ENCODE measurements at places on chromosomes 5 and 9.
A peak's percentile ranks its signal among the peaks of the same experiment; 100 is the strongest.

GRCh38 chr5:154117050-154117449 lies 73.5 kb upstream of the GALNT10 start:
- no peak for DNase-seq
- no peak overlapping the region for H3K4me3 ChIP-seq
- peaks cover 7% of the 10 kb centered on the region for H3K27me3 ChIP-seq
- H3K27ac ChIP-seq: no peak overlapping the region
- H3K4me1 ChIP-seq: peaks cover 18% of the 10 kb centered on the region

DNA sequence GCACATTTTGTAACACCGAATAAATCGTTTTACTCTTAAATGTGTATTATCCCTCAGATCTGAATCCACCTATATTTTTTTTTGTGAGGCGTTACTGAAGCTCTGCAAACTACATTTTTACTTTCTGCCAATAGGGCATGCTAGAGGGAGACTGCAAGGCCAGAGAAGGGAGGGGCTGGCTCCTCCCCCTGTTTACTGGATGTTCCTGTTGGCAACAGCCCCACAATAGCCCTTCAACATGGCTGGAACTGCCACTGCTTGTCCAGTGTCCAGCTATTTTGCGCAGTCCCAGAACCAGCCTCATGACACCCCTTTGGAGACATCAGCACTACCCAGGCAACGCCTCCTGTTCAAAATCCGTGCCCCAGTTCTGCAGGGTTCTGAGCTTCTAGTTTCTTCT lies 85.4 kb upstream of the MIER3 start:
- peak; percentile 29 for DNase-seq
- H3K27ac ChIP-seq: no peak overlapping the region
- no peaks in the 10 kb centered on the region for H3K36me3 ChIP-seq
- H3K4me3 ChIP-seq: no peak overlapping the region

GRCh38 chr5:127834554-127834953 lies 131.4 kb downstream of the CCDC192 start:
- peaks cover 12% of the 10 kb centered on the region for H3K4me1 ChIP-seq
- no peak overlapping the region for H3K4me3 ChIP-seq
- DNase-seq: no peak
- no peaks in the 10 kb centered on the region for H3K27me3 ChIP-seq
- H3K36me3 ChIP-seq: peaks cover 9% of the 10 kb centered on the region

DNA sequence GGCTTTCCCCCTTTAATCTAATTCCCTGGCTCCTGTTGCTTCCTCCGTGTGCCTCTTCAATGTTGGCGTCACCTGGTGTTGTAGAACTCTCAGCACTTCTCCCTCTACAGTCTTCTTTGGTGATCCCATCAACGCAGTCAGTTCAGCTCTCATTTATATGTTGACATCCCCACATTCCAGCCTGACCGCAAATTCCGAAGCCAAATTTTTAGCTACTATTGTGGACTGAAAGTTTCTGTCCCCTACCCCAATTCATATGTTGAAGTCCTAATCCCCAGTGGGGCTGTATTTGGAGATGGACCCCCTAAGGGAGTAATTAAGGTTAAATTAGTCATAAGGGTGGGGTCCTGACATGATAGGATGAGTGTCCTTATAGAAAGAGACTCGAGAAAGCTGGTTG lies 210.6 kb upstream of the ADAMTSL1 start:
- no peak overlapping the region for H3K4me3 ChIP-seq
- H3K4me1 ChIP-seq: peaks cover 2% of the 10 kb centered on the region
- no peak overlapping the region for H3K27ac ChIP-seq
- no peaks in the 10 kb centered on the region for H3K36me3 ChIP-seq
- no peaks in the 10 kb centered on the region for H3K27me3 ChIP-seq

DNA sequence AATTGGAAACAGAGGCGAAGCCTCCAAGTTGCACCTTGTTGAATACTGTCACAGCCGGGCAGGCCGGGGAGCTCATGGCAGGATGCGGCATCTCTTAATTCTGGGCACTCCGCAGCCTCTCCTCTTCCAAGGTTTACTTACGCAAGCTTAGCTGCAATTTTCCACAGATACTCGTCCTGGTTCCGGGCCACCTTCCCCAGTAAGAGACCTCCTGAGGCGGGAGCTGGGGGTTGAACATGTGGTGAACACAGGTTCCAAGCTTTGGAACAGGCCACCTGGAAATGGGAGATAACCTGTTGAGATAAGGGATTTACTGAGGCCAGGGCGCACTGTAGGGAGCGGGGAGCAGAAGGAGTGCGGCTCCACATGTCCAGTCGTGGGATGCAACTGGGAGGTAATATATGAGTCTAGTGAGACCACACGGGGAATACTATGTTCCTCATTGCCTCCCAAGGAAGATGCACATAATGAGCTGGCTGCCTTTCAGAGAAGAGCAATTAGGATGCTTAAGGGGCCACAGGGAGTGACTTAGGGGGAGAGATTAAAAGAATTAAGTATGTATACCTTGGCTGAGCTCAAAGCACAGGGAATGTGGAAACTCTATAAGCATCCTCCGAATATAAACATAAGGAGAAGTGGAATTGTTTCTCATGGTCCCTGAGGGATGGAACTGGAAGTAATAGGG lies 335.2 kb downstream of the CWC27 start:
- no peaks in the 10 kb centered on the region for H3K36me3 ChIP-seq
- H3K27me3 ChIP-seq: no peaks in the 10 kb centered on the region
- H3K4me3 ChIP-seq: peak overlapping the region; percentile 26
- peaks cover 10% of the 10 kb centered on the region for H3K4me1 ChIP-seq
- DNase-seq: no peak
- H3K27ac ChIP-seq: no peak overlapping the region

- no peak overlapping the region for H3K27ac ChIP-seq
- peaks cover 3% of the 10 kb centered on the region for H3K4me1 ChIP-seq
- H3K4me3 ChIP-seq: no peak overlapping the region
- H3K36me3 ChIP-seq: no peaks in the 10 kb centered on the region
- peaks cover 2% of the 10 kb centered on the region for H3K27me3 ChIP-seq
Observed at GRCh38 chr5:149310947-149311658, 34.2 kb upstream of the GRPEL2 start.

DNA sequence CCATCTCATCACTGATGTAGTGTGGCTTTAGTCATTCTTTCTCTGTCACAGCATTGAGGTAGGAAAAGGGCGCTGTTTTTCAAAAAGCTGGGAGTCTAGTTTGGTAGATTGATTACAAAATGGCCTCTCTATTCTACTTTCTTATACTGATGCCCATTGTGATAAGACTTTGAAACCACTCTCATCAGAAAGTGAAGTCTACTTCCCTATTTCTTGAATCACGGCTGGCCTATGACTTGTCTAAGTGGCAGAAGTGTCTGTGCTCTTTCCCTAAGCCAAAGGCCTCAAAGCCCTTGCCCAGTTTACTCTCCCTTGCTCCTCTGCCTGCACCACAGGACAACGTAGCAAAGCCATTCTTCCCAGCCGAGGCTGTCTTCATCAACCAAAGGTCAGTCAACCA lies 83.0 kb upstream of the IL33 start:
- H3K4me3 ChIP-seq: no peak overlapping the region
- peaks cover 3% of the 10 kb centered on the region for H3K36me3 ChIP-seq
- DNase-seq: no peak
- H3K27me3 ChIP-seq: no peaks in the 10 kb centered on the region

GRCh38 chr5:140574165-140574564 lies 9.5 kb downstream of the SLC35A4 start:
- peaks cover 2% of the 10 kb centered on the region for H3K27me3 ChIP-seq
- H3K27ac ChIP-seq: no peak overlapping the region
- no peak overlapping the region for H3K4me3 ChIP-seq

GRCh38 chr5:17157294-17157693 lies 60.1 kb upstream of the BASP1 start:
- H3K27ac ChIP-seq: no peak overlapping the region
- peaks cover 21% of the 10 kb centered on the region for H3K36me3 ChIP-seq
- H3K4me3 ChIP-seq: no peak overlapping the region
- H3K27me3 ChIP-seq: peaks cover 3% of the 10 kb centered on the region
- H3K4me1 ChIP-seq: peaks cover 3% of the 10 kb centered on the region
- DNase-seq: no peak

DNA sequence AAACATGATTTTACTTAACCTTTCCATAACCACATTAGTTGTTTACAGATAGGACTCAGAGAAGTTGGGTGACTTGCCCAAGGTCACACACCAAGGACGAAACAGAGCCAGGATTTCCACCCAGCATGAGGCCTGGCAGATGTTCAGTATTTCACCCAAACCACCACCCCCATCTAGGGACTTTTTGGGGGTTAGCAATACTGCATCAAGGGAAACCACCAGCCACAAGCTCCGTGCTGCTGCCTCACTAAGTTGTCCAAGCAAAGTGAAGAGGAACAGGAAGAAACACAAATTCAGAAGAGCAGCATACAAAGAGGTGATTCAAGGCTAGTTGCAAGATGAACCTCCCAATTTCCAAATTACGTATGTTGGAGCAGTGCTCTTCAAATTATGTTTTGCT lies 219.6 kb upstream of the RORB start:
- H3K36me3 ChIP-seq: no peaks in the 10 kb centered on the region
- no peak overlapping the region for H3K27ac ChIP-seq
- no peak for DNase-seq
- H3K4me1 ChIP-seq: peaks cover 1% of the 10 kb centered on the region

GRCh38 chr5:148884339-148885020 lies 58.1 kb downstream of the ADRB2 start:
- no peaks in the 10 kb centered on the region for H3K27me3 ChIP-seq
- no peaks in the 10 kb centered on the region for H3K4me1 ChIP-seq
- no peak for DNase-seq
- no peaks in the 10 kb centered on the region for H3K36me3 ChIP-seq

- no peak for DNase-seq
- H3K4me1 ChIP-seq: peaks cover 20% of the 10 kb centered on the region
- no peak overlapping the region for H3K4me3 ChIP-seq
- peaks cover 2% of the 10 kb centered on the region for H3K27me3 ChIP-seq
Observed at GRCh38 chr5:66232275-66232674, 88.2 kb downstream of the SREK1 start.

DNA sequence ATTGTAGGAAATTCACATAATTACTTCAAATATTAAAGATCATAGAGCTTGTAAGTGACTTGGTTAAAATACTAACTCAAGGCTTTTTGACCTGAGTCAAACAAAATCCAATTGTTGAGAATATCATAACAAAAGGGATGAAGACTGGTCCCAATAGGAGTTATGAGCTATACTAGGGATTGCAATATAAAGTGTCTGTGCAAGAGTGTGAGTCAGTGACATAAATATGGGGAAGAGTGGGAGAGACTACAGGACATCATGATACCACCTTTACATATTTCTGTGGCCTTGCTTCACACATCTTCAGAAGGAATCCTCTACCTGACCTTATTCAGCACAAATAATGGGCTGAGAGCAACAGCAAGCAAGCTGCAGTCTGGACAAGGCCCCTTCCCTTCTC lies 180.9 kb upstream of the SLC24A2 start:
- H3K27me3 ChIP-seq: no peaks in the 10 kb centered on the region
- no peak overlapping the region for H3K4me3 ChIP-seq

DNA sequence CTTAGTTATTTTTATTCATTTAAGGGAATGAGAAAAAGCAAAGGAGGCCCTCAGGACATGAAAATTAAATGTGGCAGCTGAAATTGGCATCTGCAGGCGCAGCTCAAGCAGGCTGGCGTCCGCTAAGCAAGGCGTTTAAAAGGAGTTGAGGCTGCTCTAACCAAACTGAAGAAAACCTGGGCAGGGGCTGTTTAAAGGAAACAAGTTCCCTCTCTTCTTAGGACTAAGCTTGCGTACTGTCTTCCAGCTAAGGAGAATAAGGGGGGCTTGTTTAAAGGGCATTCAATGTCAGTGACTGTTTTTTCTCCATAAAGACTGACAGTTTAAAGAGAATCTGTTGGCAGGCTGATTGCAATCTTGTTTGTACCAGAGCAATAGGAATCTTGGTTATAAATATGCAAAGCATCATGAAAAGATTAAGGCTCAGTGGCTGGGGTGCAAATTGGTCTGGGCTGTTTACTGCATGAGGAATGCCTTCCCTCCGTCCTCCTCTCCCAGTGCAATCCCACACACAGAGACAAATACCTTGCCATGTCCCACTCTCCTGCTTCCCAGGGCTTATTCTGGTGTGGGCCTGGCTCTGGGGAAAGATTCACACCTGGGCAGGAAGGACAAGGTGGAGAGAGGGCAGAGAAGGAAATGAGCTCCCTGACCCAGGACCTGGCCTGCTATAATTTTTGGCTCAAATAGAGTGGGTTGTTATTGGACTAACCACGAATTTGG lies 85.9 kb upstream of the LIFR start:
- H3K36me3 ChIP-seq: no peaks in the 10 kb centered on the region
- no peak for DNase-seq
- peaks cover 10% of the 10 kb centered on the region for H3K4me1 ChIP-seq
- no peaks in the 10 kb centered on the region for H3K27me3 ChIP-seq

- H3K4me1 ChIP-seq: no peaks in the 10 kb centered on the region
- H3K27ac ChIP-seq: no peak overlapping the region
- no peak overlapping the region for H3K4me3 ChIP-seq
- no peaks in the 10 kb centered on the region for H3K27me3 ChIP-seq
- no peak for DNase-seq
- H3K36me3 ChIP-seq: no peaks in the 10 kb centered on the region
Observed at GRCh38 chr5:159751459-159751858, 164.8 kb upstream of the ADRA1B start.

- DNase-seq: no peak
- no peaks in the 10 kb centered on the region for H3K27me3 ChIP-seq
- no peak overlapping the region for H3K27ac ChIP-seq
Observed at GRCh38 chr5:124072570-124072969, 560.6 kb downstream of the CSNK1G3 start.

- H3K27me3 ChIP-seq: peaks cover 9% of the 10 kb centered on the region
- peaks cover 43% of the 10 kb centered on the region for H3K4me1 ChIP-seq
- H3K27ac ChIP-seq: peak overlapping the region; percentile 95
- DNase-seq: no peak
Observed at GRCh38 chr5:109927639-109928038, 237.9 kb downstream of the MAN2A1 start.

DNA sequence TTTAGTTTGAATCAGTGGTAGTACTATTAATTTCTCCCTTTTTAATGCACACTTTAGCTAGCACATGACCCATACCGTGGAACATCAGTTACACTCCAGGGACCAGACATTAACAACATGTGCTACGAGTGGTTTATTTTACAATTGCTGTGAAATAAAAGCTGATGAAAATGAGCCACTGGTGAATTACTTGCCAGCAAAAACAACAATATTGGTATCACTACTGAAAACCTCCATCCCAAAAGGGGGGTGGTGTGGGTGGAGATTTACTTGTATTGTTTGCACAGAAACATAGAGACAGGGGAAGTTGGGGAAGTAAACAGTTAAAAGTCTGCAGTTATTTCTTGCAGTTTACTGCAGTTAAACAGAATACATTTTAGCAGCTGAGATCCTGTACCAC lies 369.6 kb upstream of the GRAMD2B start:
- peak overlapping the region; percentile 72 for H3K4me3 ChIP-seq
- H3K27me3 ChIP-seq: no peaks in the 10 kb centered on the region
- peaks cover 30% of the 10 kb centered on the region for H3K4me1 ChIP-seq
- no peak for DNase-seq

DNA sequence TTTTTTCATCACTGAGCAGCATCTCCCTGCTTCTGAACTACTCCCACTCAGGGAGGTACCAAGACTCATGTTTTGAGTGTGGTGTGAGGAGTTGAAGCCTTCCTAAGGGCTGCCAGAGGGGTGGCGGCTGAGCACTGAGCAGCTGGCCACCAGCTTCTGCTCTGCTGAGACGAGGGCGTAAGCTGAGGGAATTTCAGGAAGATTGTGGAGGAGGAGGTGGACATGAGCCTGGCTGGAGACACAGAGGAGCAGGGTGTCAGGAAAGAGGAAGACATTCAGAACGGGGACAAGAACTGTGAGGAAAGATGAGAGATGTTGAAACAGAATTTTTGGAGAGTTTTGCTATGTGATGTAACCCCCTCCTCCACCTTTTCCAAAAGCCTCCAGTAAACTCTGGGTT lies 7.8 kb downstream of the LCP2 start:
- no peak overlapping the region for H3K27ac ChIP-seq
- peaks cover 9% of the 10 kb centered on the region for H3K27me3 ChIP-seq
- no peak overlapping the region for H3K4me3 ChIP-seq
- H3K4me1 ChIP-seq: no peaks in the 10 kb centered on the region
- H3K36me3 ChIP-seq: peaks cover 14% of the 10 kb centered on the region
